CD4-positive, alpha-beta T cell treated with Interleukin-15 for 1 hour (primary cell): ENCODE measurements at places on chromosomes 3 and 15.

- no peak for DNase-seq
These were observed 911.4 kb downstream of the EPHA3 start for GRCh38 chr3:90018779-90019178.

DNA sequence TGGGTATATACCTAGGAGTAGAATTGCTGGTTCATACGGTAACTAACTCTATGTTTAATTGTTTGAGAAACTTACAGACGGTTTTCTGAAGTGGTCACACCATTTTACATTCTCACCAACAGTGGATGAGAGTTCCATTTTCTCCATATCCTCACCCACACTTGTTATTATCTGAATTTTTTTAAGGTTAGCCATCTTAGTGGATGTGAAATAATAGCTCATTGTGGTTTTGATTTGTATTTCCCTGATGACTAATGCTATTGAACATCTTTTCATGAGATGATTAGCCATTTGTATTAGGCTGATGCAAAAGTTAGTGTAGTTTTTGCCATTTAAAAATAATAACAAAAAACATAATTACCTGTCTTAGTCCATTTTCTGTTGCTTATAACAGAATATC is 18.6 kb downstream of the CSTA start:
- DNase-seq = no peak

DNA sequence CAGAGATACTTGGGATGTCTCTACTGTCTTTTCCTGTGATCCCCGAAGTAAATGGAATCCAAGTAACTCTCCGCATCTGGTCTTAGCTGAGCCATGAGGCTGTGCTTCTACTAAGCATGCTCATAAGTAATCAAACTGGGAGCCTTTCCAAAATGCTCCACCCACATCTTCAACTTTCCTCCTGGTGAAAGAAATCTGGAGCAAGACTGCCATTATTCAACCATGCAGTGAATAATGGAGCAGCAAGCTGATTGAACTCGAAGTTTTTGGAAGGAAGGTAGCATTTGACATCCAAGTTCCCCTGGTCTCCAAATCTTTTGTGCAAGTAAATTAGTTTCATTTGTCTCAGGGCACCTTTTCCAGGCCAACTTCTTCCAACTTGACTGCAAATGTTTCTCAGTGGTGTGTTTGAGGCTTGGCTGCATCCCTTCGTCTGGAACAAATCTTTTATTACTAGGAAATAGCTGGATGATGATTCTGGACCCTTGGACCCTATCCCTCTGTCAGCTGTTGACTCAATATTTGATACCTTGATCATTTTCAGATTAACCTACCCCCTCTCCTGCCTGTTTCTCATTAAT is 19.4 kb downstream of the GXYLT2 start:
- no peak for DNase-seq

GRCh38 chr3:59249004-59249403 is 199.2 kb upstream of the CFAP20DC start:
- DNase-seq = no peak

DNA sequence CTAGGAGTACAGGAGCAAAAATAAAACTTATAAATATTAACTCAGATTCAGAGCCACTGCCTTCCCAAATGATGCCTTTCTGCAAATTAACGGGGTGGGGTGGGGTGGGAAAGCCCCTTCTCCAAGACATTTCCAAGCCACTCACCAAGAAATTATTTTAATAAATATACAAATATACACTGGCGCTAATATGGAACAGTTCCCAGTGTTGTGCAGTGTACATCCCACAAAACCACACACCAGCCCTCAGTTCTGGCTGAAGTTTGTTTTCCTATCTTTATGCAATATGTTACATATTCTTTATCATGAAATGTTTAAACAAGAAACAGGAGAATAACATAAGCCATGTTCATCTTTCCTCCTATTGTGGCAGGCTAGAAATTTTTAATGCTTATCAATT is 53.0 kb upstream of the GYG1 start:
- DNase-seq = no peak

- DNase-seq = no peak
These were observed 1.8 kb downstream of the UBE2E1 start for GRCh38 chr3:23807424-23808015.

DNA sequence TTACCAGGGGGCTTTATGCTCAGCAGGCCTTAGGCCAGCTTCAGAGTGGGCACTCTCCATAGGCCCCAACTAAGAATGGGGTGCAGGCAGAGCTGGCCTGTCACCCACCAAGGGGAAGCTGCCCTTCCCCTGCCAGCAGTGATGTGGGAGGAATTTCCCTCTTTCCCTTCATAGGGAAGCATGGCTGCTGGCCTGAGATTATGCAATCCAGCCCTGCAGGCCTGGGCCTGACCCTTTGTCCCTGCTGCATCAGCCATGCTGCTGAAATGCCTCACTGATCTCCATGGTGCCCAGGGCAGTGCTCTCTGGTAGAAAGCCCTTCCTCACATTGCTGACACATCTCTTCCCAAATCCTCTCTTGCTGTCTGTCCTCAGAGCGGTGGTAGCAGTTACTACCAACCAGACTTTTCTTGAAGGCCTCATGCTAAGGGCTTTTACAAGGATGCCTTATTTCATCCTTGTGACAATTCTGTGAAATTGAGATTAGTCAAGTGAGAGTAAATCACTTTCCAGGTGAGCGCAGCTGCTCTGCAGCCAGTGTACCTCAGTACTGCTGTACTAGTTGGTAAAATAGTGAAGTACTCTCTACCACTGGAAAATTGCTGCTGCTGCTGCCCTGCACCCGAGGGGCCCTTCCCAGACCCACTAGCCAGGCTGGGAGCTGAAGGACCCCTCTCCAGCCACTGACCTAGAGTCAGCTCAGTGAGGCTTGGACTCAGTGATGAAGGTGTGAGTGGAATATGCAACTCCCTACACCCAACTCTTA is 33.8 kb downstream of the MRAS start:
- peak; percentile 56 for DNase-seq

DNA sequence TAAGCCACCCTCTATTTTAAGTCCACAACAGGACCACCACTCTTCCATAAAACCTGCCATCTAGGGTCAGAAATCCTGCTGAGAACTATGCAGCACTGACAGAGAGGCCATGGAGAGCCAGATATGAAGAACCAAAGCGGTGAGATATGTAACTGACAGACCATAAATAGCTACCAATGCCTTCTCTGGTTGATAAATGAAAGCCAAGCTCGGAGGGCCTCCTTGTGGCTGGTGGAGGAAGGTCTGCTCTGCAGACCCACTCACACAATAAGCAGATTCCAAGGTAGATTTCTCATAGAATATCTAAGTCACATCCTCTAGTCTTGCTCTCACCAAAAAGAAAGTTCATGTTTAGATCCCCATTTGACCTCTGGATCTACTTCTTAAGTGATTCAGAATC is 38.9 kb downstream of the RYK start:
- DNase-seq = no peak

DNA sequence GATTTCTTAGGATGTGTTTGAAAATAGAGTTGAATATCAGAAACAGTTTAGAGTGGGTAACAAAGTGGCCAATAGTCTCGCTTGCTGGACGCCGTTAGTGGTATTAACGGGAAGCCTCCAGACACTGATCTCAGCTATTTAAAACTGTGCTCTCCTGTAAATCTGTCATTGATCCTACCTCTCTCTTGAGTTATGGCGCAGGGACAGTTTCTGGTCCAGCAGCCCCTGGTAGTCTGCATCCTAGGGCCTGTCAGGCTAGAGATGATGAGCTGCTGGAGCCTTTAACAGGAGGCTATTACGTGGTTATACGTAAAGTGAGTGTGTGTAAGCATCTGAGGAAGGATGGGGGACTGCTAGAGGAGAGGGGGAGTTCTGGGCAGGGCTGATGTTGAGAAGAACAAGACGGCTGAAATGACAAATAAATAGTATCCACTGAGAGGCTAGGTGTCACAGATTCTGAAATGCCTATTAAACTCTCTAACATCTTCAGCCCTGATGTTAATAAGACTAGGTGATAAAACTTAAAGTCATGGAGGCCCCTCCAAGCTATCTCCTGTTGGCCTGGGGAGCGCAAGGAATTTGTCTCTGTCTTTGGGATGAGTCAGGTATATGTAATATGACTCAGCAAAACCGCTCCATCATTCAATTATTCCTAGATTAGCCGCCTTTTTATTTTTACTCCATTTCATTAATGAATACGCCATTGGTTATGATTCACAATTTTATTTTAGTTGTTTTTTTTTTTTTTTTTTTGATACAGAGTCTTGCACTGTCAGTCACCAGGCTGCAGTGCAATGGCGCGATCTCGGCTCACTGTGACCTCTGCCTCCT is 155.7 kb downstream of the GREM1 start:
- no peak for DNase-seq

GRCh38 chr3:57787867-57788623 is 31.9 kb downstream of the SLMAP start:
- DNase-seq = no peak

- no peak for DNase-seq
These were observed 58.5 kb downstream of the NEK10 start for GRCh38 chr3:27310688-27311087.

- no peak for DNase-seq
These were observed 22.9 kb downstream of the MBNL1 start for GRCh38 chr3:152291649-152292066.

DNA sequence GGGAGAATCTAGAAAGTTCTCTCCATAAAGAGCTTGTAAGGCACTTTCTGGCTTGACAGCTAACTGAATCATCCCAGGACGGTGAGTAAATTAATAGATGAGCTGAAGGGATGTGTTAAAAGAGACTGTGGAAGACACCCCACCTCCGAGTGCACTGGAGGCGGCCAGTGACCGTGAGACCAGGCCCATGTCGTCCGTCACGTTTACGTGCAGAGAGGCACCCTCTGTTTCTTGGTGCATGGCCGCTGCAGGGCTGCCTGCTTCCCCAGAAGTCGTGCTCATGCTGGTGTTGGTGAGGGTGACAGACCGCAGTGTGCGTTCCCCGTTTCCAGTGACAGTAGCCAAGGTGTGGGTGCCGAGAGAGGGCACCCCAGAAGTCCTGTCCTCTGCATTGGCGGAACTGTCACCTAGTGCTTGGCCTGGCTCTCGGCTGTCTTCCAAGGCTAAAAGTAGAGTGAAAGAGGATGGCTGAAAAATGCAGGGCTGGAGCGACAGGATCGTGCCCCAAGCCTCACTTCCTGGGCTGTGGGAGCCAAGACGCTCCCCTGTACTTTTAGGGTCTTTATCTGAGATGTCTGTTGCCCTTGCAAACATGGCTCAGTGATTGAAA is 41.1 kb downstream of the HEG1 start:
- no peak for DNase-seq

DNA sequence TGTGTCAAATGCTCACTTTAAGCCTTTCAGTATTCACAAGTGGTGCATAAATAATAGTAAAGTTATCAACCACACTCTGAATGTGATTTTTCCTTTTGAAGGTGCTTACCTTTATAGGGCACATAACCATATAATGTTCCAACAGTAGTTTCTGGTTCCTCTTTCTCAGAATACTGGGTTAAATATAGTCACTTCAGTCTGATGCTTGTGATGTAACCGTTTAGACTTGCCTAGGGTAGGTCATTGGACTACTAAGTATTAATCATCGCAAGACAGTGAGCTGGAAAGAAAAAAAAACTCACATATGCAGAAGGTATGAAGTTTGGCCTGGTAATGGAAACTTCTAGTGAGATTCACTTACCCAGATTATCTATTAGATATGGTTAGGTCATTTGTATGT is 1.9 kb downstream of the KBTBD8 start:
- DNase-seq = no peak

GRCh38 chr3:178270838-178271237 is 265.4 kb upstream of the KCNMB2 start:
- DNase-seq = no peak

DNA sequence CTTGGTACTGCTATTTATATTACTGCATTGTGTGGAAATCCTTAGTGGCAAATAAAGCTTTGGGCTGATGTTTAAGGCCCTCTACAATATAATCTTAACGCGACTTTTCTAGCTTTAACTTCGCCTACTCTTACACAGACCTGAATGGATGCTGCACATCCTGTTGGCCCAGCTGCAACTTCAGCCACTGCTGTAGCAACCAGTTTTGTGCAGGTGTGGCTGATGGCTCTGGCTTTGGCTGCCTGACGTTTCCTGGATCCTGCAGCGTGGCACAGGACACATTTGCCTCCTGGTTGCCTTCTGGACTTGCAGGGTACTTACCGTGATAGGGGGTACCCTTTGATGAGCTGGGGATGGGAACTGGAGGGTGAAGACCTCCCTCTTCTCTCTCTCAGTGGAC is 20.2 kb upstream of the ERICH6 start:
- no peak for DNase-seq

GRCh38 chr3:58074997-58075396 is 66.8 kb downstream of the FLNB start:
- DNase-seq = no peak
